ENCODE measurements at places on chromosomes 11 and 22.
A peak's percentile ranks its signal among the peaks of the same experiment; 100 is the strongest.

- DNase-seq = no peak
These were observed 4.2 kb downstream of the AMPD3 start for GRCh38 chr11:10459029-10459970.

DNA sequence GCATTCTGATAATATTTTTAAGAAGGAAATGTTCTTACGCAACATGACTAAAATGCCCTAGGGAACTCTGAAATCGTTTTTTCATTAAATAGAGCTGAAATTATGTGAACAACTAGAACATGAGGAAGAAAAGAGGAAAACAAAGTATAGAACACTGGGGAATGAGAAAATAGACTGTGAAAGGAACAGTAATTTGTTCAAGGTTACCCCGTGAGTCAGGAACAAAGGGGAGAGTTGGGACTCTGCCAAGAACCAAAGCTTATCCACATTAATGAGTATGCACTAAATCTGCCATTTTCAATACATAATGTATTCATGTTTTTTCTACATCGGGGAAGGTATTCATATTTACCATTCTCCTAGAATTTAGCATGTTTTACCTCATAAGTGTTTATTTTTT, 961.8 kb upstream of the CCDC90B start:
- DNase-seq = no peak

GRCh38 chr11:84234462-84235202, 948.5 kb upstream of the CCDC90B start:
- DNase-seq = no peak

DNA sequence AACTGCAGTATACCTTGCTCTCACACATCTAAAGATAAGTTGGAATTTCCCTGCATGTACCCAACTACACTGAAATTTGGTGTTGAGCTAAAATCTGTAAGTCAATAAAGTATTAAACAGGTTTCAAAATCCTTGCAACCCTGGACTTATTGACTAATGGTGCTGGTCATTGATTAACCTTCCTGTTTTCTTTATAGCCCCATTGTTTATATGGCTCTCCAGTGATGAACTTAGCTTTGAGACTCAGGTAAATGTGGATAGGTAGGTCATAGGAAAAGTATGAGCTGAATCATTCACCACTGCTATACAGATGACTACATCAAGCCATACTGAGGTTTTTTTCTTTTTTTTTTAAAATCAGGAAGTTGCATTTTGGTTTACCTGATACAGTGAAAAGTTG, 132.7 kb downstream of the FAT3 start:
- peak; percentile 60 for DNase-seq

GRCh38 chr22:41078931-41079330, 13.5 kb upstream of the EP300 start:
- no peak for DNase-seq

DNA sequence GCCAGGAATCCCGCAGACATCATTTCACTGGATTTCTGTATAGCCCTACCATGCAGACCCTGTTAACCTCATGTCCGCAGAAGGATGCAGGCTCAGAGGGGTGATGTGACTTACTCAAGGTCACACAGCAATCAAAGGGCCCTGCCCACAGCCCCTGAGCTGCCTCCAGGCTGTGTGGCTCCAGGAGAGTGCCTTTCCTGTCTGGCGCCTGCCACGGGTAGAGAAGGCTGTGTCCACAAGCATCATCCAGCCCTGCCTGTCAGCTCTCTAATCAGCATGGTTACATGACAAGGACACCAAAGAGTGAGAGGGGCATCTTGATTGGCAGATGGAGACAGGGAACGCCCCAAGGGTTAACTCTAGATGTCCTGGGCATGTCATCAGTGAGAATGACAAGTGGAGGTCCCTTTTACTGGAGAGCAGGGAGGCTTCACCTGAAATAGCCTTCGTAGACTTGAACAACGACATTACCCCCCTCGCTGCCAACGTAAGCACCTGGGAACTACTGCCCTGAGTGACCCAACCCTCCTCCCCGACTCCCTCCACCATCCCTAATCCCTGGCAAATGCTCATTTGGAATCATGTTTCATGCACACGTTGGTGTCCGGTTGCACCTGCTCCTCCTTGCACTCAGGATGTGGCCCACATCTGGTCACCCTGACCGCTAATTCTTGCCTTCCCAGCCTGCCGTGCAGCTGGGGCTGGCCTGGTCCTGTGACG, 6.9 kb downstream of the FGF19 start:
- DNase-seq = no peak

- no peak for DNase-seq
These were observed 92.5 kb upstream of the OR4B1 start for GRCh38 chr11:48123934-48124755.

- peak; percentile 57 for DNase-seq
These were observed 706 bp downstream of the SF1 start for GRCh38 chr11:64777449-64778222.

DNA sequence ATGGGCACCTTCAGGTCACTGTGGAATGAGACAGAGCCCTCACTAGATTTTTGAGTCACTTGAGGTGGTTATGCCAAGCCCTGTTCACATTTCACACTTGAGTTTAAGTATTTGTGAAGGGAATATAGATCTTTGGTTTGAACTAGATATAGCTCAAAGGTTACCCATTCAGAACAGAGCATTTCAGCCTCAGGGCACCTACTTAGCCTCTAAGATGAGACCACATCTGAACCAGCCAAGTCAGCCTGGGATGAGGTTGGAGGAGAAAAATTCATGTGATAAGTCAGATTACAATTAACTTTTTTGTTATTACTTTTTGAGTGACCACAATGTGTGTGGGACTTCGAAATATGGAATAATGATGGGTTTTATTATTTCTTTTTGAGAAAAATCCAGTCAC, 127.8 kb downstream of the TEAD1 start:
- no peak for DNase-seq

DNA sequence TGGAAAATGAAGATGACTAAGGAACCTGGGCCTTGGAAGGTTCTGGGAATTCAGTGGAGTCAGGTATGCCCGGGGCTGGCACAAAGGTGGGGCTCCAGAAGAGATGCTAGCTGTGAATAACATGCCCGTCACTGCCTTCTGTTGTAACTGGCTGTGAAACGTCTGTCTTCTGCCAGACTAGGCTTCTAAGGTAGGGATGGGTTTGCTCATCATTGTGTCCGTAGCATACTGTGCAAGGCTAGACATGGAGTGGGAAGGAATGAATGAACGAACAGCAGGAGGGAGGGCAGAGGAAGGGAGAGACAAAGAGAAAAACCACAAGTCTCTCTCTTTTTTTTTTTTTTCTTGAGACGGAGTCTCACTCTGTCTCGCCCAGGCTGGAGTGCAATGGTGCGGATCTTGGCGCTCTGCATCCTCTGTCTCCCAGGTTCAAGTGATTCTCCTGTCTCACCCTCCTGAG, 327.4 kb downstream of the MN1 start:
- peak; percentile 97 for DNase-seq

DNA sequence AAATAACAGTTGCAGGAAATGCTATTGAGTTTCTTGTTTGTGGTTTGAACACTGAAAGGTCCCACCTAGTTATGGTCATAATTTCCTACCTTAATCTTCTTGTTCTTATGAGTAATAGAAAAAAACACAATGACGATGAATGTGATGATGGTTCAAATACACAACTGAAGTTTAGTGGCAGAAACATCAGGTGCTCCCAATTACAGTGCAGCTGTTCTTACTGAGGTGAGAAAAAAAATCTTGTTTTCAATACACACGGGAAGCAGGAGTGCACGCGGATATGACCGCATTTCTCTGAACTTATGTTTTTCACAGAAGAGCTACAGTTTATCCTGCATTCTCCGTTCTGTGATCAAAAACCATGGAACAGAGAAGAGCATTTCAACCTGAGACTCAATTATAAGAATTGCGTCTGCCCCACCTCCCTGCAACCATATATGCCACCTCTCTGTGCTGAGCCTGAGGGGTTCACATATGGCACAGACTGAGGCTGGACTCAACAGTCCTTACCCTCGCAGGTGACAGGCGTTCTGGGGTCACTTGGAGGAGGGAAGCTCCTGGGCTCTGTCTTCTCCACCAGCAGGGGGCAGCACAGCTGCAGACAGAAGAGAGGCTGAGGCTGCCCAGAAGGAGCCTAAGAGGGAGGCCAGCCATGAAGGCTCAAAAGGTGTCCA, 99.7 kb upstream of the IGLL5 start:
- DNase-seq = no peak

DNA sequence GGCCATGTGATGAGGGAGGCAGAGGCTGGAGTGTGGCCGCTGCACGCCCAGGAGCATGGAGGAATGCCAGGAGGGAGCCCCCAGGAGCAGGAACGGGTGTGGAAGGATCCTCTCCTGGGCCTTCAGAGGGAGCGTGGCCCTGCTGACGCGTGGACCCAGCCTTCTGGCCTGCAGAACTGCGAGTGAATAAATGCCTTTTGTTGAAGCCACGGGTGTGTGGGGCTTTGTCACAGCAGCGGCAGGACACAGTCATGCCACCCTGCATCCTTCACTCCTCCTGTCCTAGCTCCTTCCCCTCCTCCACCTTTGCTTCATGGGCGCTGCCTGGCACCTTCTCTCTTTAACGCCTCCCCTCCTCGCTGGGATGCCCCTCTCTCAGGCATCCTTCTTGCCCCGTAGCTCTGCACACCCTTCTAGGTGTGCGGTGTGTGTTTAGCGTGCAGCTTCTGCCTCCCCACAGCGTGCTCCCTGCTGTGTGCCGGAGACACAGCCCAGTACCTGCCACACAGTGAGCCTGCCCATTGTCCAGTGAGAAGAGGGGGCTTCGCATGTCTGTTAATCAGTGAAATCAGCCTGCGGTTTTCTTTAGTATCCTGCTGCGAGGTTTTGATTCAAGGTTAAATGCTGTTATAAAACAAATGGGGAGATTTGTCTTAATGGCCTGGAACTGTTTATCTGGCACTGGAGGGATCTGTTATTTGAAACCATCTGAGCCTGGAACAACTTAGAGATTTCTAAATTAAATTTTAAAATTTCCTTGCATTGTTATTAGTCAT, 459.6 kb downstream of the TBC1D22A start:
- DNase-seq = no peak

DNA sequence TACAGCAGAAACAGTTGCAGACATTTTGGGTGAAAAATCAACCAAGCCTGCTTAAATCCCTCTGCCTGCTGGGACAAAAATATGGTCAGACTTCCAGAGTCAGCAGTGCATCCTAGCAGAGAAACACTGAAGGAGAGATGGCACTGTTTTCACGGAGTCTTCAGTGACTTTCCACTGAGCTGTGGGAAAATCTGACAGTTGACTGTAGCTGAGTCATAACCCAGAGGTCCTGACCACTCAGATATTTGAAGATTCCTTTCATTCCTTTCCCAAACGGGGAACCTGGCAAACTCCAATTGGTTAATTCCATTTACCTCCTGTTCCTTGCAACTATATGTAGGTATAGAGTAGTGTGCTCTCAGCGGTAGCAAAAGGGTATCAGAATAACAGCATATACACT, 20.9 kb upstream of the UPB1 start:
- no peak for DNase-seq

GRCh38 chr11:121417055-121417551, 35.0 kb upstream of the SORL1 start:
- DNase-seq = peak; percentile 39

DNA sequence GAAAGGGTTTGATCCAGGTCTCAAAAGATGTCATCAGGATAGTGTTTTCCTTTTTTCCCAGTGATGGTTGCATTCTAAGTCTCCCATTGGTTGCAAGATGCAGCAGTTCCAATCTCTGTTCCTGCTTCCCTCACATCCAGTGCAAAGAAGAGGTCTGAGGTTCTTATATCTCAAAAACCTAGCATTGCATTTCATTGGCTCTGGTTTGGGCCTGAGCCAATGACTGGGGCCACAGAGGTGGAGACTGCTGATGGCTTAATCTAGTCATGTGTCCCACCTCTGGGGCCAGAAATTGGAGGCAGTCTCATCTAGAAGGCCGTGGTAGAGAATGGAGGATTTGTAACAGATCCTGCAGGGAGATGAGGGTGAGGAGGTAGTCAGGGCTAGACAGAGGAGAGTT, 13.2 kb upstream of the MICAL2 start:
- no peak for DNase-seq

DNA sequence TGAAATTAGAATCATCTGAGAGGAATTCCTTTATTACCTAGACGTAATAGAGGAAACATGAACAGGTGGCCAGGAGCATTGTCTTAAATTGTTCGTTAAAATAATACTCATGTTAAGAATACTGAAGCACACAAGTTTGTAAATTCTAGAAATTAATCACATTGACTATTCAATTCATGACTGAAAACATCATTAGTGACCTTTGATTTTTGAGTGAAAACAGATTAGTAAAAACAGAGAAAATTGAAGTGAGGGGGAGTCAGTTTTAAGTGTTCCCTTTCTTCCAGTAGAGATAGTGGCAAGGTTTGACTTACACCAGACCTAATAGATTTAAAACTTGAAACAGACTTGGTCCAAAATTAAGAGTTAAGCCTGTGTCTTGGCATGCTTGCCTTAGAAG, 1.4 kb downstream of the ZFP91 start:
- no peak for DNase-seq

- DNase-seq = no peak
These were observed 85.9 kb upstream of the GRK3 start for GRCh38 chr22:25478528-25478927.

- no peak for DNase-seq
These were observed 108.2 kb downstream of the RRM1 start for GRCh38 chr11:4202749-4203148.

- DNase-seq = no peak
These were observed 52.1 kb downstream of the SMCO4 start for GRCh38 chr11:93490996-93491618.

GRCh38 chr22:37419370-37419968, 7.8 kb downstream of the ELFN2 start:
- no peak for DNase-seq

- DNase-seq = no peak
These were observed 50.6 kb upstream of the DEUP1 start for GRCh38 chr11:93279851-93280347.

DNA sequence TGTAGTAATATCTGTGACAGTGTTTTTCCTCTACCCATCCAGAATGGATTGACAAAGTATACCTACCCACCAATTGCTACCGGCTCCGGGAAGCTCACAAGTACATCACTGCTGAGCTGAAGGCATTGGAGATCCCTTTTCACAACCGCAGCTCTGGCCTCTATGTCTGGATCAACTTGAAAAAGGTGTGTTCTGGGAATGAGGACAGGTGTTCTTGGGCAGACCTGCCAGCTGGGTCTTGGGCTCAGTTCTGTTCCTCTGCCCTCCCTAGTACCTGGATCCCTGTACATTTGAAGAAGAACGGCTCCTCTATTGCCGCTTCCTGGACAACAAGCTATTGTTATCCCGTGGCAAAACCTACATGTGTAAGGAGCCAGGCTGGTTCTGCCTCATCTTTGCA, 7.8 kb upstream of the ACCS start:
- DNase-seq = no peak

- no peak for DNase-seq
These were observed 44.6 kb downstream of the TRMU start for GRCh38 chr22:46380069-46380468.

GRCh38 chr22:38719196-38719595, 13.5 kb downstream of the GTPBP1 start:
- DNase-seq = no peak

GRCh38 chr11:122113836-122114825, 1.9 kb downstream of the BLID start:
- no peak for DNase-seq

DNA sequence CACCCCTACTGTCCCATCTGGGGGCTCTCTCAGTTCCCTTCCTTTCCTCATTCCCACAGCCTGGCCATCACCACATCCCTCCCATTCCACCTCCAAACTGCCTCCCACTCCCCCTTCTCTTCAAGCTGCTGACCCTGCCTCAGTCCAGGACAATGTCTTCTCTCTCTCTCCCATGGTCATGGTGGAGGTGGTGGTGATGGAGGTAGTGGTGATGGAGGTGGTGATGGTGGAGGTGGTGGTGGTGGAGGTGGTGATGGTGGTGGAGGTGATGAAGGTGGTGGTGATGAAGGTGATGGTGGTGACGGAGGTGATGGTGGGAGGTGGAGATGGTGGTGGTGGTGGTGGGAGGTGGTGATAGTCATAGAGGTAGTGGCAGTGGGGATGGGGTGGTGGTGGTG, 87.0 kb downstream of the MPPED1 start:
- no peak for DNase-seq
